Activated CD4-positive, alpha-beta T cell treated with anti-CD3 and anti-CD28 coated beads, Interleukin-2, amount 50 U/mL, for 1 hour (primary cell): ENCODE measurements at places on chromosomes 12 and 14.
A peak's percentile ranks its signal among the peaks of the same experiment; 100 is the strongest.

- DNase-seq = no peak
Measured at GRCh38 chr12:52792185-52793029, 3.5 kb downstream of the KRT3 start.

DNA sequence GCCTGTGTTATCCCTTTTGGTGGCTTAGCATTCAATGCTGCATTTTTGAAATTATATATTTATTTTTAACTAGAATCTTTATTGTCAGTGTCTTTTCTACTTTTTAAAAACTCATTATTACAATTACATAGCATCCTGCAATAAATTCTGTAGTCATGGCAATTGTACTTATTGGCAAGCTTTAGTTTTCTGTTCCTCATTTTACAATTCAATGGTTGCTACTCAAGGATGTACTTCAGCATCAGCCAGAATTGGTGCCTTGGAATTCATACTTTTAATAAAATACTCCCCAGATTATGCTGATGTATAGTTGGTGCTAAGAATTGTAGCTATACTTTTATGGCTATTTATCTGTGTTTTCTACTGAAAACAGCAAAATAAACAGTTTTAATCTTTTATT is 1756.8 kb upstream of the SEL1L start:
- no peak for DNase-seq

GRCh38 chr12:93204896-93205295 is 172.8 kb upstream of the NUDT4 start:
- DNase-seq = no peak

GRCh38 chr14:55373784-55374705 is 37.6 kb downstream of the ATG14 start:
- no peak for DNase-seq

GRCh38 chr14:57785058-57785457 is 80.8 kb downstream of the SLC35F4 start:
- no peak for DNase-seq

GRCh38 chr12:128078301-128078971 is 188.5 kb upstream of the TMEM132C start:
- no peak for DNase-seq

- no peak for DNase-seq
Measured at GRCh38 chr14:73342670-73343069, 105.4 kb downstream of the PAPLN start.

DNA sequence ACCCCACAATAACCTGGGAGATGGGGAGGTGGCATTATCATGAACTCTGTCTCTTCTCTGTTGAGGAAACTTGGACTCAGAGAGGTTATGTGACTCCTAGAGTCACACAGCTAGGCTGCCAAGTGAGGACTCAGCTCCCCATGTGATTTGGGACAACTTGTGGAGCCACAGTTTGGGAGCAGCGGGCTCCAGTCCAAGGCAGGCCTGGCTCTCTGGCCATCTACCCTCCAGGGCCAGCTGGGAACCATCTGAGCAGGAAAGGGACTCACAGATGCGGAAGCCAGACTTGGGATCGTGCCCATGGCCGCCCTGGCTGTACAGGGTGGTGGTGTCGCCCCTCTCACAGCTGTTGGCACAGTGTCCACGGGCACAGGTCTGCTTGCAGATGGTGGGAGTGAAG is 59.1 kb downstream of the ISCA2 start:
- DNase-seq = no peak

- DNase-seq = no peak
Measured at GRCh38 chr14:74571901-74572725, 39.9 kb downstream of the LTBP2 start.

- no peak for DNase-seq
Measured at GRCh38 chr14:60656686-60657455, 7.6 kb upstream of the SIX1 start.

GRCh38 chr12:12812618-12813119 is 477 bp upstream of the DDX47 start:
- DNase-seq = no peak

DNA sequence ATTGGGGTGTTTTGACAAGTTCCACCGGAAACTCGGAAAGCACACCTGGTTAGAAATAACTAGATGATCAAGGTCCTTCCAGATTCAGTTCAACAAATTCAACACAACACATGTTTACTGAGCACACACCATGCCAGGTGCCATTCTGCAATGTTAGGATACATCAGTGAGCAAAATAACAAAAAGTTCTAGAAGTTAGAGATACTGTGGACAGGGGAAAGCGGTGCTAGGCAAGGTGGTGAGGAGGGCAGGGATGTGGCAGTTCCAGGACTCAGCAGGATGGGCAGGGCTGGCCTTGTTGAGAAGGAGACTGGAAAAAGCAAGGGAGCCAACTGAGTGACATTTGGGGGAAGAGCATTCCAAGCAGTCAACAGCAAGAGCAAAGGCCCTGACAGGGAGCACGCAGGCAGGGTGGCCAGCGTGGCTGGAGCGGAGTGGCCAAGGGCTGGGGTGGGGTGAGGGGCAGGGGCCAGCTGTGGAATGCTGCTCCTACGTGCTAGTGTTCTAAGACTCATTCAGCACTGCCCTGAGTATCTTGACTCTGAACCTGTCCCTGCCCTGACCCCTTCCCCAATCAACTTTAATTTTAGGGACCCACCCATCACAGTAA is 19.4 kb upstream of the FAIM2 start:
- DNase-seq = no peak

DNA sequence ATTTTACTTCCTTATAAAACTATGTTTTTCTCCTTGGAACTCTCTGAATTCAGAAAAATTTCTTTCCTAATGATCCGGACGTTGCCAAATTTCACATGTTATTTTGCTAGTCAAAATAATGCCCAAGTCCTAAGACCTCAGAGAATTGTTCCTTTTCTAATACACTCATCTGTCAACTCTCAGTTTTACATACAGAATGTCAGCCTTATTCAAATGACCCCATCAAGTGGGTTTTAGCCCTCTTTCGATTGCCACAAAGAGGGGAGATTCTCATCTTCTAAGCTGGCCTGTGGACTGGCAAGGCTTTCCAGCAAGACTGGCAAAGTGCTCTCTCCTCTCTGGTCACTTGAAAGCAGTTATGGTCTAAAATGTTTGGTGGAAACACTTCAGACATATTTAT is 99.3 kb upstream of the GPHB5 start:
- no peak for DNase-seq

DNA sequence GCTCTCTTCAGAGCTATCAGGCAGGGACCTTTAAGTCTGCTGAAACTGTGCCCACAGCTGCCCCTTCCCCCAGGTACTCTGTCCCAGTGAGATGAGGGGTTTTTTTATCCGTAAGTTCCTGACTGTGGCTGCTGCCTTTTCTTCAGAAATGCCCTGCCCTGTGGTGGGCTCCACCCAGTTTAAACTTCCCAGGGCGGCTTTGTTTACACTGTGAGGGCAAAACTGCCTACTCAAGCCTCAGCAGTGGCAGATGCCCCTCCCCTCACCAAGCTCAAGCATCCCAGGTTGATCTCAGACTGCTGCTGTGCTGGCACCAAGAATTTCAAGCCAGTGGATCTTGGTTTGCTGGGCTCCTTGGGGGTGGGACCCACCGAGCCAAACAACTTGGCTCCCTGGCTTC is 46.9 kb upstream of the SLC16A7 start:
- DNase-seq = no peak

- DNase-seq = peak; percentile 57
Measured at GRCh38 chr14:24307575-24308341, at the start of gene CIDEB. CIDEB (minus strand) TSS chr14:24307977; CDS start chr14:24307858, 119 bp downstream.

- no peak for DNase-seq
Measured at GRCh38 chr14:39302124-39302810, 68.6 kb downstream of the MIA2 start.

DNA sequence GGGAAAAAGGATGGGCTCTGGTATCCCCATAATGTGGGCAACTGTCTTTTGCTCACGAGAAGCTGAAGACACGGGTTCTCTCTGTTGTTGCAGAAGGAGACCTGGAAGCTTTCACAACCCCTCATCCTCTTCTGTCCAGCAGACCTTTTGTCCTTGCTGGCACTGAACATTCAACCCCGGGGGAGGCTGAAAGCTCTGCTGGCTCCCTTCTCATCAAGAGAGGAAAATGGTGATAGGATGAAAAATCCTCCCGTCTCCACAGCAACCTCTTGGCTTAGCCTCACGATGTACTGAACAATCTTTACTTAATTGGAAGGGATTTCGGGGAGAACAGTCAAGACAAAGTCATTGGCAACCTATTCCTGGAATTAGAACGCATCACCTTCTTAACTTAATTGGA is 39.0 kb downstream of the ELK3 start:
- no peak for DNase-seq

GRCh38 chr14:22865424-22866405 is 5.8 kb upstream of the LRP10 start:
- no peak for DNase-seq

DNA sequence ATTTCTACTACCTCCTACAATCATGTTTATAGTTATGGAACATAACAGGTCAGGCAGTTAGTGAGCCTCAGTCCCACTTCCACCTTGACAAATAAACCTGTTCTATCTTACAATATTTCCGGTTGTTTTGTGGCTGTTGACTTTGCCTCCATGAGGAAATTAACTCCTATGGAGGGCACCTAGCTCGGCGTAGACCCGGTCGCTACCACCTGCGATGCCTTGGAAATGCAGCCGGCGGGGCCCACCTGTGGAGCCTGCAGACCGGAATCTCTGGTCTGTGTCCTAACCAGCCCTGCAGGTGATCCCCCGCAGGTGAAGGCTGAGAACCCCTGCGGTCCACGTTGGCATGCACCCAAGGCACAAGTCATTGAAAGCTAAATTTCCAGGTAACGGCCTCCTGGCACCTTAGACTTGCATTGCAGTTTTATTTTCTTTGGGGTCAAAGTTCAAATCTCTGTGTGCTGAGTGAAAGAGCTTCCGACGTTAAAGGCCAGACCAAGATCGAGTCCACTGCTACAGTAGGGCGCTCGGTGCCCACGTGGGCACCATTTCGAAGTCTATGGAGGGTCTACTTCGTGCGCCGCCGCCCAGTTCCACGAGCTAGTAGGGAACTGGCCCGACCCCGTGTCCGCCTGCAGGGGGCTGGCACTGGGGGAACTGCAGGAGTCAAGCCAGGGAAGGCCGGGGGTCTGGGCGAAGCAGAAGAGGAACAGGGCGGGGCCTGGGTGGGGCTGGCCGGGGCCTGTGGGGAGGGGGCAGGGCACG is 782 bp upstream of the PIWIL1 start:
- DNase-seq = no peak

- DNase-seq = no peak
Measured at GRCh38 chr12:101039848-101040531, 170.0 kb downstream of the SLC5A8 start.

GRCh38 chr12:91810077-91810476 is 335.6 kb downstream of the BTG1 start:
- DNase-seq = no peak

- DNase-seq = no peak
Measured at GRCh38 chr12:92036771-92037453, 108.7 kb downstream of the BTG1 start.

DNA sequence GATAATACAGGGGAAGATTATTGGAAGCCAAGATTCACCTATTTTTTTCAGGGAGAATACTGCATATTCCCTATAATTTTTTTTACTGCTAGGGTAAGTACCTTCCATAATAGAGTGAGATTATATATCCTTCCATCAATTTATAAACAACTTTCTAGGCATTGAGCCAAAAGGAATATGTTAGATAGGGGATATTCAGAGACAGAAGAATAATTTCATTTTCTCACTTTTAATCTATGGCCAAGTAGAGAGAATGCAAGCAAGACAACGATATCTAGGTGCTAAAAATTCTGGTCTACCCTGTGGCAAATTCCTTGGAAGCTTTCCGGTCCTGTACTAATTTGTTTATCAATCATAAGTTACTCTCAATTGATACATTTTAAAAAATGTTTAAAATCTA is 69.7 kb upstream of the STAC3 start:
- DNase-seq = no peak
